ENCODE measurements at places on chromosomes 13 and 19. TPM values are rescaled to one million over a fixed set of nuclear protein-coding genes. Genes with fewer than 3 reads are reported as not detected.

SWSAP1 gene
- 1.3 TPM for total RNA-seq

FAM83E gene
- 0.32 TPM for total RNA-seq

ZNF835 gene
- not detected for total RNA-seq

IRGC gene
- total RNA-seq, result not detected

IQCN gene
- total RNA-seq, result 0.97 TPM

ALG5 gene
- 36.4 TPM for total RNA-seq

MBNL2 gene
- total RNA-seq, result 120 TPM

Measured in fibroblast of villous mesenchyme (primary cell).